ENCODE measurements at places on chromosomes 7 and 10. TPM values are rescaled to one million over a fixed set of nuclear protein-coding genes. Genes with fewer than 3 reads are reported as not detected.

DRGX gene
- not detected for polyA plus RNA-seq

- DNase-seq = no peak
Measured at GRCh38 chr10:11539191-11539868, 72.1 kb downstream of the USP6NL start.

CEP55 gene
- 22.2 TPM for polyA plus RNA-seq

DNA sequence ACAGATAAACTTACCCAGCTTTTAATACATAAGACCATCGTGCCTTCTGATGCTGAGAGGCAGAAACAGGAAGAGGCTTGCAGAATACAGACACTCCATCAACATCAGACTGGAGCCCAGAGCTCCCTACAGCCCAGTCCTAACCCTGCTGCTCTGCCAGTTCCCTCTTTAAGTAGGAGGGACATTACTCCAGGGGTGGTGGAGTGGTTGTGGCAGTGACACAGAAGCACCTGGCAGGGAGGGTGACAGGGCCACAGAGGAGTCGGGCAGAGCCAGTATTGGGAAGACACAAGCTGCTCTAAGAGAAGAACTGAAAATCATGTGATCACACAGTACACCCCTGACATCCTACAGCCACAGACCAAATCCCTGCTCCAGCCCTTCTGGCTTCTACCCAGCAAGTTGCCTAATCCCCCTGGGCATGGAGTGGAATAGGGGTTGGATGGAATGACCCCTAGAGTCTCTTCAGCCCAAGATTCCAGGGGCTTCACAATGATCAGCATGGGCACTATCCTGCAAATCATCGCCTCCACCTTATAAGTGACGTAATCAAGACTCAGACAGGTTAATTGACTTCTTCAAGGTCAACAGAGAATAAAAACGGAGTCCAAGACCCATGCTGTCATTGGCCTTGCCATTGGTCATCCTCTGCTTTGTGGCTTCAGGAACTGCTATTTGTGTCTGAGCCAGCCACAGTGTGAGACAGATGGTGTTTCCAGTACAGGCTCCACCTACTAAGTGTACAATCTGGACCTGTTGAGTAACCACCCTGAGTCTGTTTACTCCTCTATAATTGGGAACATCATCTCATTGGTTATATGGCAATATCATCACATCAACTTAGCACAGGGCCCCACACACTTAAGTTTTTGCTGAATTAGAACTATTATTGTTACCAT lies 61.1 kb upstream of the ZMIZ1 start:
- no peak for DNase-seq

DNA sequence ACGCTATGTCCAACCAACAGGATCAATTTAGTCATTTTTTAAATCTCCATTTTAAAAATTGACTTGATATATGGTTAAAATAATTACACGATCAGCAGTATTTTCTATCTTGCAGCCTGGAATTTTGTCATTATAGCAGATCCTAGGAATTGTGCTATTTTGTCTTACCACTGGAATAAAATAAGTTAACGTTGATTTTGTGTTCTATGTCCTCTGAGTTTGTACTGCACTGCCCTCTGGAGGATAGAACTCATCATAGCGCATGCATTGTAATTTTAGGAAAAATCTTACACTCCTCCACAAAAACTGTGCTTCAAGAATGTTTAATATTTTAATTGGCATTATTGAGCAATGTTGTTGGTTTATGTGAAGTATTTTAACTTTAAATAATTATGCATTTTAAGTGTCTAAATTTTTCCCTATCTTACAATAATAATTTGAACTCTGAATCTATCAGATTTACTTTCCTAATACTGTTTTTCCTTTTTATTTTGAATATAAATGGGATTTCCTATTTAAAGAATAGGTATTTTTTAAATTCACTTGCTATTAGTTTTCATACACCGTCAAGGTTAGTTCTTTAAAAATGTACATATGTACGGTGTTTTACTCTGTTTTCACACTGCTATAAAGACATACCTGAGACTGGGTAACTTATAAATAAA lies 220.1 kb downstream of the PPP1R3A start:
- peak; percentile 25 for DNase-seq

GRCh38 chr10:49328401-49329145 lies 29.6 kb downstream of the C10orf71 start:
- no peak for DNase-seq

Measured in muscle of arm (tissue), 14 donors.